ENCODE measurements at places on chromosomes 12 and 14.

DNA sequence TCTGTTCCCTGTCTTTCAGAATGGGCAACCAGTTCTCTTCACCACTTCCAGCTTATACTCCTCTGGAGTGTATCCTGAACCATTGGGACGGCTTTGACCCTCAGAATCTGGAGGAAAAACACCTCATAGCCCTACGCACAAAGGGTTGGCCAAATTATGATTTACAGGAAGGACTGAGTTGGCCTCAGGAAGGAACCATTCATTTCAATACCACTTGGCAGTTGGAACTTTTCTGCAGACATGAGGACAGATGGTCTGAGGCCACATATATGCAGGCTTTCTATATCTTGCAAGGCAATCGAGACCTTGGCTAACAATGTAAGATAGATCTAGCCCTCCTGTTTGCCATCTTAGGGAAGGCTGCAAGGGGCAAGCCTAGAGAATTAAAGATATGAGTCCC, 24.0 kb downstream of the CLECL1 start:
- DNase-seq = no peak

DNA sequence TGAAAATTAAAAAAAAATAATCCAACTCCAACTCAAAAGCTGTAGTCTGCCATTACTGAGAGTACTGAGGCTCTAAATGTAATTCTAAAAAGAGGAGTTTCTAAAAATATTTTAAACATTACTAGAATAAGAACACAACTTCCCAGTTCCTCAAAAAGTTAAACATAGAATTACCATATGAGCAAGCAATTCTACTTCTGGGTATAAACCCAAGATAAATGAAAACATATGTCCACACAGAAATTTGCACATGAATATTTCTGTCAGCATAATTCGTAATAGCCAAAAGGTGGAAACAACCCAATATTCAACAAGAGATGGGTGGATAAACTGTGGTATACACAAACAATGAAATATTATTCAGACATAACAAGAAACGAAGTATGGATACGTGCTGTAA, 15.0 kb upstream of the NR2C1 start:
- DNase-seq = no peak

DNA sequence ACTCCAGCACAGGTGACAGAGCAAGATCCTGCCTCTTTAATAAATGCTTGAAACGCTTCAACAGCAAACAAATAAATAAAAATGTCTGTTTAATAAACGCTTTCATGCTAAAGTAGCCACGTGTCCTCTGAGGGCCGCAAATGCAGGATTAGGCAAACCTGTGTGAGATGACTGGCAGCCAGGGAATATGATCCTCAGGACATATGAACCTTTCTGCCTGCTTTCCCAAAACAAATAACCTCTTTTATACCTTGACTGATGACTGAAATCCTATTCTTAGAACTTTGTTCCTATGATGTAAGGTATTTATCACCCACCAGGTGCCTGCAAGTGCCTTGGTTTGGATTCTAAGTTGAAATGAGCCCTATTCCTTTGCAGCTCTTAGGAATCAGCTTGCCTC, 14.5 kb upstream of the FLVCR2 start:
- DNase-seq = no peak

- no peak for DNase-seq
Observed at GRCh38 chr14:34220921-34221320, 241.1 kb downstream of the SPTSSA start.

DNA sequence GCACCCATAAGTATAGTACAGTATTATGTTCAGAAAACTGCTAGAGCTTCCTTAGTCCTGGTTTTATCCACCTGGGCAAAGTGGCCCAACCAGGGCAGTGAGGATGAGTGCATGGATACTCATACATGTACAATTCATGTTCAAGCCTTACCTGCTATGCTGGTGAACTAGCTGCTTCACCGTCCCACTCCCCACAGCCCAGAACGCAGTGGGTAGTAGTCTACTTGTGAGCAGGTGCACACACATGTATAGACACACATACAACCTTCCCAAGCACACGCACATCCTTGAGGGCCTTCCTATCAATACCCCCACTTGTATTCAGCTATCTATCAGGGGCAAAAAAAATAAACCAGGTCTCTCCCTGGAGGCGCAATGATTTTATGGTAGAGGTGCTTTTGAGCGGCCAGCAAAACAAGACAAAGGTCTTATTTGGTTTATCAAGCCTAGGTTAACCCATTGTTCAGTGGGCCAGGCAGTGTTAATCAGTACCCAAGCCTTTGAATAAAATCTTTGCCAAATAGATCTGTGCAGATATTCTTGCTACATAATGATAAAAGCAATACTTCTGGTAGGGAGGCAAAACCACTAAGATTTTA, 69.8 kb downstream of the ZFP36L1 start:
- no peak for DNase-seq

DNA sequence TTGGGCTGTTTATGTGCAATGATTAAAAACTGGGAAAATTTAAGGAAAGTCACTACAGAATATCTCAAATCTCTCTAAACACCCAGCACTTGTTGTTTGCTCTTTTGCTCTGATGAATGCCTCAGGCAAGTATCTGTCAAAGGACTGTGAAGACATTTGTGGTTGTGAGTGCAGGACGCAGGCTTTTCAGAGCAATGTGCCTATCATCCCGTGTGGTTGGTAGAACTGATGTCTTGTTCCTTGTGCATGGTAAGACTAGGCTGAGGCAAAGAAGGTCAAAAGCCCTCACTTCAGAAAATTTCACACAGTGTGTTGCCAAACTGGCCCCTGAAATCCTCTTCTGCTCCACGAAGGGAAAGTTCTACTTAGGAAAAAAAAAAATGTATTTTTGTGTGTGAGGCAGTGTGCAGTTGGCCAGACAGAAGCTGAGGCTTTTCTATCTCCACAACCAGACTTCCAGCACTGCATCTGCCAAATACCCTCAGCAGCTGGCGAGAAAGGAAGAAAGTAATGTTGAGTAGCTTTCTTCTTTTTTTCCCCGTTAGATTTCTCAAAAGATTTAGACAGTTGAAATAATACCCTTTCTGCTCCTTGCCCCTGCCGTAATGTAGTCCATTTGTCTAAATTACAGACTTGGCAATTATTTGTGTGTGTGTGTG, 1103.1 kb downstream of the VRK1 start:
- no peak for DNase-seq

GRCh38 chr14:19851365-19851764, 23.6 kb upstream of the OR4K2 start:
- DNase-seq = no peak

DNA sequence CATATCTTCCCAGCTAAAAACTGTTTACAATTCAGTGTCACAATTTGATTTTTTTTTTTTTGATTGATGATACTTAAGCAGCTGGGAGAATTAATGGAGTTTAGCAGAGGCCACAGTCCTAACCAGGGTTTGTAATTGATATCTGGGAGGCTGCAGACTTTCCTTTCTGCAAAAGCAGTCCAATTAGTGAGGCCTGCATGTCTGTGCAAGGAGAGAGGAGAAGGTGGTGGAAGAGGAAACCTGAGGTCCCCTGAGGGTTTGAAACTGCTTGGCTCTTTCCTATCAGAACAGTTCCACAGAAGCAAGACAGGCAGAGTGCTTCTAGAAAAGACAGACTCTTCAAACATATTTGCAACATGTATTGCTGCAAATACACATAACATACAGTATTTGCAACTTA, 160.8 kb upstream of the KRR1 start:
- DNase-seq = no peak

All from brain pericyte (primary cell).